IPS DF 19.7 (cell line): ENCODE measurements at places on chromosomes 5 and 9.

DNA sequence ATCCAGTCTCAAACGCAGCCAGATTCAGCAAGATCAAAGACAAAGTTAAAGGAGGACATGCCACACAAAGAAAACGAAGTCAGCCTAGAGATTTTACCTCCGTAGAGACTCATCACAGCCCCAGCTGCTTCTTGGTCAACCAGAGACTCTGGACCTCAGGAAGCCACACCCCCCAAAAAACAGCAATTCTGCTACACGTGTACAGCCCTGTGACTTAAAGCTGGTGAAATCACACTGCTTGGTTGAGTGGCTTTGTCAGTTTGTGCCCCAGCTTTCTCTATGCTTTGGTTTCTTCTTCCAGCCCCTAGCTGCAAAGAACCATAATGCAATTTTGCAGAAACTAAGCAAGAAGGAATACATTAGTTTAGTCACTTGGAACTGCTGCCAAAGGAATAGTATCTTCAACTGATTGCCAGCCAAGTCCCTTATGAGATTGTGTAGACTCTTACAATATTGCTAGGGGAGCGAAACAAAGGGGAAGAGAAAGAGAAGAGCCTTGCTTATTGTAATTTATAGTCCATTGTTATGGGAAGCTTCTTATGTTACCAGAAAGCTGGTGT lies 158.8 kb upstream of the ZNF462 start:
- DNase-seq: no peak

GRCh38 chr5:180799902-180800801 lies 2.5 kb downstream of the MGAT1 start:
- DNase-seq: no peak

DNA sequence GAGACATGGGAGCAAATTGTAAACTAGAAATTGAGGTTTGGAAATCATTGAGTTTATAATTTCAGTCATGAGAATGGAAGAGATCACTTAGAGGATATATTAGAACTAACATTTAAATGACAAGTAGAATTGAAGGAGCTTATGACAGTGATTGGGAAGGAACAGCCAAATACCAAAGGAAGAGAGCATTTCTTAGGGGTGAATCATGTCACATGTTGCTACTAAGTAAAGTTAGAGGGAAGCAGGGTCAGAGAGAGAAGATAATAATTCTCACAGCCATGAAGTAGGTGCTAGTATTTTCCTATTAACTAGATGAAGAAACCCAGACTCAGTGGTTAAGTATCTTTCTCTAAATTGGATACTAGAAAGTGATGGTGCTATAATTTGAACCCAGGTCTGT lies 59.3 kb downstream of the COMMD10 start:
- DNase-seq: no peak

- no peak for DNase-seq
Measured at GRCh38 chr5:112718344-112718743, 19.3 kb upstream of the APC start.

DNA sequence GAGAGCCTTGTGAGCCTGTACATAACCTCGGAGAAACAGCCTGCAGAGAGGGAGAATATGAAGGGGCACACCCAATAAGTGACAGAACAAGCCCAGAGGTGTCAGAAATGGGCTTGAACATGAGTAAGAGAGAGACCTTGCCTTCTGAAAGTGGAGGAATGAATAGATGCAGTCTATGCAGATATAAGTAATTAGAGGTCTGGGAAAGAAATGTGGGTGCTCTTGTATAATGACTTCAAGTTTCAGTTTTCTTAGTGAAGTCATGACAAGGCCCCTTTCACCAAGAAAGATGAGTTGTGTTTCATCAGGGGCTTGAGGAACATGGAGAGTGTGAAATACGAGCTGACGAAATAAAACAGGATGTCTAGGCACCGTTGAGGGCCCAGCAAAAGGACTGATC lies 15.1 kb downstream of the GRAMD2B start:
- no peak for DNase-seq

DNA sequence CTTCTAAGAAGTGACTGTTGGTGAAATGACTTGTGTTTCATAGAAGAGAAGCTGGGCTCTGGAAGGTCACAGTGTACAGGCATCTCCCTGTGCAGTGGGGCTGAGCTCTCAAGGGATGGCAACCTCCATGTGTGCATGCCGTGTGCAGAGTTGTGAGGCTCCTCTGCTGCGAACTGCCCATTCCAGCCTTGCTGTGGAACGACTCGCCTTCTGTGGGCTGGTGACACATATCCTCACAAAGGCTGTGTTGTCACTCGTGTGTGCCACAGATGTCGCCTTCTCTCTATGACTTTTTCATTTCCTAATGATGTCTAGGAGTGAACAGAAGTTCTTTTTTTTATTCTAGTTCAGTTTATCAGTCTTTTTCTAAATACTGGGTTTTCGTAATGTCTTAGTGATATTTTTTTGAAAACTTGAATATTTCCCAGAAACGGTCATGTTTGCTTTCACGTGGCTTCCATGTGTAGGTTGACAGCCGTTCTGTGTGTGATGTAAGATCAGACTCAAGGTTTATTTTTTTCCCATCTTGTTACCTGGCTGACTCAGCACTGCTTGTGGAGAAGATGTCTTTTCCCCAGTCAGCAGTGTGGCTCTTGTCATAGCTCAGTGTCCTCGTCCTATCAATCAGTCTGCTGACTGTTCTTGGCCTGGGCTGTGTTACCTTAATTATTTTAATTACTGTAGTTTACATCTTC lies 57.3 kb upstream of the CACNA1B start:
- no peak for DNase-seq

DNA sequence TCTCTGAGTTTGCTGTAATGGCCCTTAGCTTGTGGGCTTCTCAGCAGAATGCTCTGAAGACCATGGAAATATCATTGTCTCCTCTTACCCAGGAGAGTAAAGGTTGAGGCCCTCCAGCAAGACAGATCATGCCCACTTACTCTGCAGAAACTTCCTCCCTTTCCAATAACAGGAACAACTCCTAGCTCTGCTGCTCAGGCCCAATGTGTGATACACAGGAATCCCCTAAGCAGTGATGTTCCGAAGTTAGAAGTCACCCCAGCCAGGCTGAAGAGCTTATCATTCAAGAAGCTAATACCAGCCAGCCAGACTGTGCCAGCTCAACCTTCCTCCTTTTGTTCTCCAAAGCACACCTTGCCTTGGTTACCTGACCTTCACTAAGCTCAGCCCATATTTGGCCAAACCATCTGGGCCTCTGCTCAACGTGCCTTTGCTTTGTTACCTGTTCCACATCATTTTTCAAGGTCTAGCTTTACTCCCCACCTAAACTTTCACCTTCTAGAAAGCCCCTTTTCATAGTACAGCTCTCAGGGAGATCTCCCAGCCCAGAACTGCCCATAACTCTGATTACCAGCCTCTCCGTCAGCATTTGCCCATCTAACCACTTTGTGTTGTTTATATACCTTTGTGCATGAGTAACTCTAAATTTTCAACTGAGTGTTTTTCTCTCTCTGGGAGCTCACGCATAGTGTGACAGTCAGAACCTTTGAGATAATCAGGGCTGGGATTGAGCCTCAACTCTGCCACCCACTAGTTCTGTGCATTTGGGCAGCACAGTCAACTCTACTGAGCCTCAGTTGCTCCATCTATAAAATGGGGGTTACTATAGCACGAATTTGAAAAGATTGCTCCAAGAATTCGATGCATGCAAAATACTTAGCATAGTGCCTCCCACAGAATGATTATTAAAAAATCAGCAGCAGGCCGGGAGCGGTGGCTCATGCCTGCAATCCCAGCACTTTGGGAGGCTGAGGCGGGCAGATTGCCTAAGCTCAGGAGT lies 107.6 kb upstream of the CPEB4 start:
- no peak for DNase-seq

GRCh38 chr5:180642779-180643178 lies 6.6 kb downstream of the FLT4 start:
- DNase-seq: no peak

DNA sequence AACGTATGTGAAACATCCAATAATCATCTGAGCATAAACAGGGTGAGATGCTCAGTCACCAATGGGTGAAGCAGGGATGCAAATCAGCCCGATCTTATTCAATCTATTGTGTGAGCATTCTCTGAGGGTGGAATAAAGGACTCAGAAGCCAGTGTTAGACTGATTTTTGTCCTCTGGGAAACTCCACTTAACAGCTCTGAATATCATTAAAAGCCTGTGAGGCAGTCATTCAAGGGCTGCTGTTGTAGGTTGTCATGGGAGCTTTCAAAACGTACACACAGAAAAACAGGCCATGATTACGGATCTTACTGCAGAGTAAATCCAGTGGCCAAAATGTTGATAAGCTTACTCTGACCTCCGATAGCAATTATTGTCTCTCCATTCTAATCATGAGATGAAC lies 266.5 kb upstream of the EFNA5 start:
- DNase-seq: no peak

- no peak for DNase-seq
Measured at GRCh38 chr5:172524573-172525021, 70.3 kb upstream of the SH3PXD2B start.

- DNase-seq: peak; percentile 71
Measured at GRCh38 chr5:94849821-94850736, 231.6 kb downstream of the SLF1 start.
